Activated gamma-delta T cell treated with Interleukin-2 at 50 U/mL for 16 hours (primary cell): ENCODE measurements at places on chromosomes 2 and 18.
A peak's percentile ranks its signal among the peaks of the same experiment; 100 is the strongest.

GRCh38 chr18:51150113-51150700 is 47.3 kb downstream of the MEX3C start:
- no peak for DNase-seq

- DNase-seq, result no peak
These were observed 186.1 kb downstream of the TWIST2 start for GRCh38 chr2:239033801-239034560.

- DNase-seq, result peak; percentile 51
These were observed 1.1 kb upstream of the SLC14A1 start for GRCh38 chr18:45722899-45723298.

- DNase-seq, result no peak
These were observed 229.1 kb downstream of the PHLPP1 start for GRCh38 chr18:62944454-62944853.

DNA sequence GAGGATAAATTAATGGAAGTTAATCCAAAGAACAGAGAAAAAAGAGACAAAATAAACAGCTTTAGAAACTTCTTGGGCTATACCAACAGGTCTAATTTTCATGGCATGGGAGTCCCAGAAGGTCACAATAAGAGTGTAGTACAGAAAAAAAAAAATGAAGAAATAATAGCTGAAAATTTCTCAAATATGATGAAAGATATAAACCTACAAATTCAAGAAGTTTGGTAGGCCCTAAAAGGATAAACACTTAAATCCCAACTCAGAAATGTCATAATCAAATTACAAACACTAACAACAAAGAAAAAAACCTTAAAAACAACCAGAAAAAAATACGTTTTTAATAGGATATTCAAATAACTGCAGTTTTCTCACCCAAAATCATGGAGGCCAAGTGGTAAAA is 229.3 kb upstream of the ZEB2 start:
- DNase-seq, result no peak

- no peak for DNase-seq
These were observed 79.6 kb upstream of the SPOPL start for GRCh38 chr2:138421971-138422335.

- DNase-seq, result no peak
These were observed 24.4 kb downstream of the STARD7 start for GRCh38 chr2:96184188-96184587.

GRCh38 chr2:64367444-64368232 is 86.3 kb upstream of the LGALSL start:
- DNase-seq, result no peak

- no peak for DNase-seq
These were observed 227.6 kb downstream of the SATB2 start for GRCh38 chr2:199230091-199230490.

- DNase-seq, result no peak
These were observed 51.1 kb downstream of the WDFY1 start for GRCh38 chr2:223894009-223894408.

DNA sequence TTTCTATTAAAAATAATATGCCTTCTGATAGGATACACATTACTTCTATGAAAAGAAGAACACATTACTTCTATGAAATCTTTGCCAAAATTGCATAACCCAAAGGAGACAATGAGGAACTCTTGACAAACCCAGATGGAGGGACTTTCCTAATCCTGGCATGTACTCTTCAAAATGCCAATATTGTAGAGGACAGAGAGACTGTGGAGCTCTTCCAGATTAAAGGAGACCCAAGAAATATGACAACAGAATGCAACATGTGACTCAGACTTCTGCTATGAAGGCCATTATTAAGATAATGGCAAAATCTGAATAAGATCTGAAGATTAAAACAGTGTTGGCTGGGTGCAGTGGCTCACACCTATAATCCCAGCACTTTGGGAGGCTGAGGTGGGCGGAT is 22.2 kb downstream of the SOWAHC start:
- DNase-seq, result no peak

- no peak for DNase-seq
These were observed 16.5 kb upstream of the KLHL23 start for GRCh38 chr2:169716938-169717690.

DNA sequence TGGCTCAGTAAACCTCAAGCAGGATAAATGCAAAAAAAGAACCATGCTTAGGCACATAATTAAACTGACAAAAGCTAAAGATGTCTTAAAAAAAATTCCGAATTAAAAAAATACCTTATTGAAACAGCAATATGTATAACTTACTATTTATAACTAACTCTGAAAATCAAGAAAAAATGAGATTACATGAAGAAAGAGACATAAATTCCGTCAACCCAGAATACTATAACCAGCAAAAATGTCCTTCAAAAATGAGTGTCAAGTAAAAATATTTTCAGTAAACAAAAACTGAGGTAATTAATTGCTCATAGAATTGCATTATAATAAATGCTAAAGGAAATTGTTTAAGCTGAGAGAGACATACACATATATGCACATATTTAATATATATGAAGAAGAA is 474.5 kb upstream of the SYT4 start:
- DNase-seq, result no peak
